ENCODE measurements at places on chromosomes 3 and 15. TPM values are rescaled to one million over a fixed set of nuclear protein-coding genes. Genes with fewer than 3 reads are reported as not detected.

GRCh38 chr3:121957674-121958415 is 63.6 kb downstream of the SLC15A2 start:
- H3K4me1 ChIP-seq: no peaks in the 10 kb centered on the region
- no peak overlapping the region for H3K4me3 ChIP-seq
- H3K27me3 ChIP-seq: no peaks in the 10 kb centered on the region
- H3K36me3 ChIP-seq: no peaks in the 10 kb centered on the region
- no peak for DNase-seq

CP gene
- total RNA-seq: 0.88 TPM

FEZF2 gene
- total RNA-seq: not detected

- no peaks in the 10 kb centered on the region for H3K36me3 ChIP-seq
- no peaks in the 10 kb centered on the region for H3K27me3 ChIP-seq
- H3K27ac ChIP-seq: peak within 1 kb of the TSS; percentile 47
- peak; percentile 97 for DNase-seq
- H3K4me3 ChIP-seq: peak within 1 kb of the TSS; percentile 79
These were observed at the start of gene PLXND1 for GRCh38 chr3:129606636-129607390. TSS of gene PLXND1 (minus strand) at chr3:129606676. CDS start at chr3:129606639, 37 bp downstream.

- no peak overlapping the region for H3K4me3 ChIP-seq
- H3K4me1 ChIP-seq: no peaks in the 10 kb centered on the region
- H3K27me3 ChIP-seq: no peaks in the 10 kb centered on the region
- DNase-seq: no peak
- no peak overlapping the region for H3K27ac ChIP-seq
These were observed 39.5 kb upstream of the UBE3A start for GRCh38 chr15:25478313-25478712.

CHRFAM7A gene
- 0.72 TPM for total RNA-seq

DNA sequence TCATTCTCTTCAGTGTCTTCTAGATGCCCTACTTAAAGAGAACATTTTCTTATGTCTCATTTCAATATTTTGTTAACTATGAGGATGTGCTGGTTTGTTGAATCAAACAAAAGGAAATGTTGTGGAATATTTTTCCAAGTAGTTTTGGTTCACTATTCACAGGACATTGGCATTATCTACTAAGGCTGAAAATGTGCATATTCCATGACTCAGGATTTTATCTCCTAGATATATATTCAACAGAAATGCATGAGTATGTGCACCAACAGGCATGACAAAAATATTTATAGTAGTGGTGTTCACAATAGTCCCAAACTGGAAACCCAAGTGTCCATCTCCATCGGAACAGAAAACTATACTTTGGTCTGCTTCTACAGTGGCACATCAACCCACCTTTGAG is 16.7 kb upstream of the NR1I2 start:
- no peak overlapping the region for H3K27ac ChIP-seq
- peaks cover 7% of the 10 kb centered on the region for H3K4me1 ChIP-seq
- H3K27me3 ChIP-seq: no peaks in the 10 kb centered on the region
- no peaks in the 10 kb centered on the region for H3K36me3 ChIP-seq
- no peak overlapping the region for H3K4me3 ChIP-seq

- no peaks in the 10 kb centered on the region for H3K27me3 ChIP-seq
- DNase-seq: no peak
- no peaks in the 10 kb centered on the region for H3K36me3 ChIP-seq
These were observed 259.2 kb downstream of the LSAMP start for GRCh38 chr3:116186049-116186448.

DNA sequence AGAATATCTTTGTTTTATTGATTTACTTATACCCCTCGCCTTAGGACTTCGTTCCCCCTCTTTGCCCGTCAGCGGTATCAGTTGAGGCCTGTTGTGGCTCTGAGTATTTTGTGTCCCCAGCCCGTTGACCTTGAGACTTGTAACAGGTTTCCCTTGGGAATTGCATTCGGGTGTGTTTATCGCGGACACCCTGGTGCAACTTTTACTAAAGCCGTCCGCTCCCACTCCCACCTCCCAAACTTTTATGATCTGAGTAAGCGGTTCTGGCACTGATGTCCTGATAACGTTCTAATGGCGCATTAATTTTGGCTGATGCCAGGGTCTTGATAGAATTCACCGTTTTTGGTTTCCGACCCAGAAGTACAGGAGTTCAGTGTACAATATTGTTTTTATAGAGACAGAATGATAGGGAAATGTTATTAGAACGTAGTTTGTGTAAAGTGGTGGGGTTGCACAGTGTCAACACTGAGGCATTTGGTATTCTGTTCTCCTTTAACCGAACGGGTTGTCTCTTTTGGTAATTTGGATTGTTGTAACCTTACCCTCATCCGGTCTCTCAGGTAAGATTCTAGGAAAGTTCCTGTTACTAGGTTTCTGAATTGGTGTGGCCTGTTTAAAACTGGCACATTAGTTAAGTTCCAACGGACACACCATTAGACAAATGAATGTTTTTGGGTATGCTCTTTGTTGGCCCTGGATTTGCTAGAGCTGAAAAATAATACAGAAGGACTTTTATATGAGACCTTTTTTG is 47.8 kb downstream of the OIP5 start:
- H3K4me3 ChIP-seq: peak overlapping the region; percentile 92
- H3K27ac ChIP-seq: peak overlapping the region; percentile 77
- H3K36me3 ChIP-seq: peaks cover 30% of the 10 kb centered on the region

SUSD5 gene
- 11.2 TPM for total RNA-seq

GRCh38 chr3:72060447-72061034 is 275.6 kb upstream of the PROK2 start:
- no peak overlapping the region for H3K4me3 ChIP-seq
- H3K27me3 ChIP-seq: no peaks in the 10 kb centered on the region
- no peaks in the 10 kb centered on the region for H3K4me1 ChIP-seq
- no peaks in the 10 kb centered on the region for H3K36me3 ChIP-seq

DNA sequence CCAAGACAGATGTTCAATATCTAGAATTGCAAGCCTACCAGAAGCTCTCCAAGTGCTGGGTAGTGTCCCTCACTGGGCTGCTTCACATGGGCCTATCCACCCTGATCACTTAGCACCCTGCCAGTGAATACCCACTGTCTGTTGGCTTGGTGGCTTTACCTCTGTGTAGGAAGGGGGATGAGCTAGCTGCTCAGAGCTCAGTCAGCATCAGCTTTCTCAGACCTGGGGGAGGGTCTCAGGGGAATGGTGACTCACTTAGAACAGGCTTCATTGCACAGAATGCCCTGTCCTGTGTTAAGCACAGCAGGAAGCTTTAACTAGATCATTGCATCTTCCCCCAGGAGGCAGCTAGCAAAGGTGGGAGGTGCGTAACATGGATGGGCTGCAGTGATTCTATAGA is 209.8 kb downstream of the PDCD6IP start:
- no peak for DNase-seq
- H3K27ac ChIP-seq: peak overlapping the region; percentile 52
- H3K4me3 ChIP-seq: no peak overlapping the region
- H3K4me1 ChIP-seq: peaks cover 74% of the 10 kb centered on the region
- H3K36me3 ChIP-seq: no peaks in the 10 kb centered on the region

- peak; percentile 13 for DNase-seq
- no peak overlapping the region for H3K27ac ChIP-seq
- H3K4me3 ChIP-seq: no peak overlapping the region
- peaks cover 6% of the 10 kb centered on the region for H3K4me1 ChIP-seq
- no peaks in the 10 kb centered on the region for H3K36me3 ChIP-seq
These were observed 30.2 kb upstream of the FURIN start for GRCh38 chr15:90838139-90838538.

GRCh38 chr3:3037156-3037555 is 73.0 kb downstream of the IL5RA start:
- H3K27me3 ChIP-seq: no peaks in the 10 kb centered on the region
- H3K36me3 ChIP-seq: no peaks in the 10 kb centered on the region
- no peak for DNase-seq
- no peaks in the 10 kb centered on the region for H3K4me1 ChIP-seq
- H3K27ac ChIP-seq: no peak overlapping the region

NDN gene
- total RNA-seq: 51.9 TPM

- no peaks in the 10 kb centered on the region for H3K27me3 ChIP-seq
- no peak for DNase-seq
- H3K27ac ChIP-seq: peak overlapping the region; percentile 21
- no peak overlapping the region for H3K4me3 ChIP-seq
- no peaks in the 10 kb centered on the region for H3K36me3 ChIP-seq
- H3K4me1 ChIP-seq: peaks cover 18% of the 10 kb centered on the region
These were observed 399.7 kb downstream of the VPS13C start for GRCh38 chr15:61660579-61660978.

SLC15A2 gene
- total RNA-seq: 0.29 TPM

PSMA4 gene
- 209 TPM for total RNA-seq

ZNF860 gene
- total RNA-seq: 0.59 TPM

GRCh38 chr3:38545550-38545949 is 49.4 kb downstream of the EXOG start:
- H3K36me3 ChIP-seq: no peaks in the 10 kb centered on the region
- H3K27me3 ChIP-seq: peaks cover 9% of the 10 kb centered on the region
- no peak overlapping the region for H3K27ac ChIP-seq
- H3K4me3 ChIP-seq: no peak overlapping the region
- peaks cover 13% of the 10 kb centered on the region for H3K4me1 ChIP-seq

DNA sequence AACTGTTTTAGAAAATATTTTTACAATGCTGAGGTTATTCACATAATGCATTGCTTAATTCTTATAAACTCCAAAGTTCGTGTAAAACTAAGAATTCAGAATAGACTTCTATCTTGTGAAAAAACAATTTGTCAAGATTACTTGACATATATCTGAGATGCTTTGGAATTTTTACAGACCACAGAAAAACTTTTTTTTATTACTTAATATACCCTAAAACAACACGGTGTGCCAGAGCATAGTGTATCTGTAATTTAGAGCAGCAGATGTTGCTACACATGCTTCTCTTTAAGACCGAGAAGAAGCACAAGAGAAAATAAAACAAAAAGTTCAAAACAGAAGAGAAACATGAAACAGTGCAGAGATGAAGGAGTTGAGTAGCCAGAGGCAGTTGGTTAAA is 26.4 kb downstream of the ASB7 start:
- no peak overlapping the region for H3K4me3 ChIP-seq
- peaks cover 25% of the 10 kb centered on the region for H3K4me1 ChIP-seq
- peak overlapping the region; percentile 46 for H3K27ac ChIP-seq
- H3K27me3 ChIP-seq: no peaks in the 10 kb centered on the region

GOLGA8J gene
- total RNA-seq: 0.29 TPM

DNA sequence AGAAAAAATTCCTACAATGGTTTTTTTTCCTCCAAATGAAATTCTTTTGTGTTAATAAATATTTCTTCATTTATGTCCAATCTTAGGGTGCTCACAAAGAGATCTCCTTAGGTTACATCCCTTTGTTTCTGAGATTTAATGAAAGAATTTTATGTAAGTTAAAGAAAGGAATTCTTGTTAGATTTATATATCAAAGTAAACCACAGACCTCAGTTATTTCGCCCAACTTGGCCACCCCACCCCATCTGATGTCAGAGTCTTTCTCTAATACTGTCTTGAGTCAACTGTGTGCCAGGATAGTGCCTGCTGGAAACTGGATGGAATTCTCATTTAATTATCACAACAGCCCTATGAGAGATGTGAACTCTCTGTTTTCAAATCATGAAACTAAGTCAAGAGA is 259.9 kb downstream of the OPA1 start:
- H3K27ac ChIP-seq: no peak overlapping the region
- no peak for DNase-seq
- no peak overlapping the region for H3K4me3 ChIP-seq
- no peaks in the 10 kb centered on the region for H3K36me3 ChIP-seq
- H3K27me3 ChIP-seq: peaks cover 41% of the 10 kb centered on the region

SLC9C1 gene
- not detected for total RNA-seq

- H3K36me3 ChIP-seq: no peaks in the 10 kb centered on the region
- no peak overlapping the region for H3K27ac ChIP-seq
- H3K4me1 ChIP-seq: no peaks in the 10 kb centered on the region
- H3K4me3 ChIP-seq: no peak overlapping the region
- DNase-seq: no peak
- H3K27me3 ChIP-seq: no peaks in the 10 kb centered on the region
These were observed 560.8 kb downstream of the OCA2 start for GRCh38 chr15:27538325-27538724.

CDV3 gene
- total RNA-seq: 166 TPM

GRCh38 chr3:183044547-183045229 is 54.6 kb downstream of the MCCC1 start:
- H3K4me1 ChIP-seq: peaks cover 3% of the 10 kb centered on the region
- H3K36me3 ChIP-seq: peaks cover 14% of the 10 kb centered on the region
- no peaks in the 10 kb centered on the region for H3K27me3 ChIP-seq

Data from osteoblast (primary cell).